ENCODE measurements at places on chromosomes 7 and 10. TPM values are rescaled to one million over a fixed set of nuclear protein-coding genes. Genes with fewer than 3 reads are reported as not detected.

Gene CFAP58
- total RNA-seq: under 0.01 TPM

Gene CTTNBP2
- total RNA-seq: under 0.01 TPM

Gene HOXA1
- 0.27 TPM for total RNA-seq

Gene HIP1
- 19.4 TPM for total RNA-seq

Gene COL28A1
- total RNA-seq: under 0.01 TPM

Gene FGFR2
- not detected for total RNA-seq

Gene TLX1
- not detected for total RNA-seq

Gene ZNF239
- total RNA-seq: 1.1 TPM

Gene ZNF25
- total RNA-seq: 1.3 TPM

Measured in hematopoietic multipotent progenitor cell (in vitro differentiated cells).